ENCODE measurements at places on chromosomes 1 and 21.

DNA sequence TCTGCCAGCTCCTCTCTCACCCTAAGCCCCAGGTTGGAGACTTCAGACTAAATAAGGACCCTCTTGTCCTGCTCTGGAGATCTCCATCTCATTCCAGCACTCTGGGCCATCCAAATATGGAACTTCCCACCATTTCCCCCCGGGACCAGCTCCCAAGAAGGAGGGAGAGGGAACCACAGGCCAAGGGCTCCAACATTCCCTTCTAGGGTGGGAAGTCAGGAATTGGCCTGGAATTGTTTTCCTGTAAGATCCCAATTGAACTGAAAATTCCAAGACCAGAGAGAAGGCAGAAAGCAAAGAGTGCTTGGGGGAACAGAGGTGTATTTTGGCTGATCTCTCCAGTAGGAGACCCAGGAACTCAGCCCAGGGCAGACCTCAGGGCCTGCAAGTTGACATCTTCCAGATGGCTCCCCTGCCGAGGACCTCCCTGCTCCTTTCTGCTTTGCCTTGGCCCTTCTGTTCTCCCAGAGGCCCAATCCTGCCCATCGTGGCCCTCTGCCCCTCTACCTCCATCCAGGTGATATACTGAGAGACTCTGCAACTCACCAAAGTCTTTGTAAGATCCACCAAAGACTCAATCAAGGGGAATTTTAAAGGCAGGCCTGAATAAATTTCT, 14.9 kb downstream of the CSRP1 start:
- no peak for DNase-seq

DNA sequence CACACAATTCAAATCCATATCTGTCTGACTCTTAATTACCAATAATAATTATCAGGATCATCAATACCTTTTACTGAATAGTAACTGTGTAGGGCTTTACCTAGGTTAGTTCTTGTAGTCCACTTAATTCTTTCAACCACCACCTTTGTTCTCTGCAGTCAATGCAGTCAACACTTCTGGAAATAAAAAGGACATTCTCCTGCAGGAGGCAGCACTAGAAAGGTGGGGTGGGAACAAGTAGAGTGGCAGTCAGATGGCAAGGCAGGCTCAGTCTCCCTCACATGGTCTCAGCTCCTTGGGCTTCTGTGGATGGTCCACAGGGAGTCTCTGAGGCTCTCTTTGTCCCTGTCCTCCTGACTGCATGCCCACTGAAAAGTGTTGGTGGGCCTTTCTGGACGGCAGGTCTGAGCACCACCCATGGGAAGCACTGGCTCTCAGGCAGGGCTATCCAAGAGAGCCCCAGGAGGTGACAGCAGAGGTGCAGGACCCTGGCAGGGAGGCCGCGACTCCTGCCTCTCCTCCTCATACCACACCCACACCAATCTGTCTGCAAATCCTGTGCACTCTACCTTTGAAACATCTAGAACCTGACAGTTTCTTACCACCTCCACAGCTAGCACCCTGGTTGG, 237.3 kb downstream of the FOXD2 start:
- no peak for DNase-seq

- DNase-seq: no peak
Measured at GRCh38 chr21:26532208-26532607, 40.9 kb downstream of the CYYR1 start.

DNA sequence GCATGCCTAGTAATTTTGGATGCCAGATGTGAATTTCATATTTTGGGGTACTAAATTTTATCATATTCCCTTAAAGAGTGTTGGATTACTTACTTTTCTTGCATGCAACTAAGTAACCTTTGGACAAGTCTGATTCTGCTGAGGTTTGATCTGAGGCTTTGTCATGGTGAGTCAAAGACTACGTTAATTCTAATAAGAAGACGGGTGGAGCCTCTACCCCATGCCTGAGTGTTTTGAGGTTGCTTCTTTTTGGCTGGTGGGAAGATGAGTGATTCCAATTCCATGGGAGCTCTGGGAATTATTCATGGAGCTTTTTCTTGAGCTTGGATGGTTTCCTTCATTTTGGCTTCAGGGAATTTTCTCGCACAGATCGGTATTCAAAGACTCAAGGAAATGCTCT, 11.6 kb upstream of the PCP4 start:
- no peak for DNase-seq

- DNase-seq: no peak
Measured at GRCh38 chr1:202848191-202848542, 37.4 kb downstream of the PCAT6 start.

- no peak for DNase-seq
Measured at GRCh38 chr1:219563568-219563967, 49.3 kb downstream of the ZC3H11B start.

DNA sequence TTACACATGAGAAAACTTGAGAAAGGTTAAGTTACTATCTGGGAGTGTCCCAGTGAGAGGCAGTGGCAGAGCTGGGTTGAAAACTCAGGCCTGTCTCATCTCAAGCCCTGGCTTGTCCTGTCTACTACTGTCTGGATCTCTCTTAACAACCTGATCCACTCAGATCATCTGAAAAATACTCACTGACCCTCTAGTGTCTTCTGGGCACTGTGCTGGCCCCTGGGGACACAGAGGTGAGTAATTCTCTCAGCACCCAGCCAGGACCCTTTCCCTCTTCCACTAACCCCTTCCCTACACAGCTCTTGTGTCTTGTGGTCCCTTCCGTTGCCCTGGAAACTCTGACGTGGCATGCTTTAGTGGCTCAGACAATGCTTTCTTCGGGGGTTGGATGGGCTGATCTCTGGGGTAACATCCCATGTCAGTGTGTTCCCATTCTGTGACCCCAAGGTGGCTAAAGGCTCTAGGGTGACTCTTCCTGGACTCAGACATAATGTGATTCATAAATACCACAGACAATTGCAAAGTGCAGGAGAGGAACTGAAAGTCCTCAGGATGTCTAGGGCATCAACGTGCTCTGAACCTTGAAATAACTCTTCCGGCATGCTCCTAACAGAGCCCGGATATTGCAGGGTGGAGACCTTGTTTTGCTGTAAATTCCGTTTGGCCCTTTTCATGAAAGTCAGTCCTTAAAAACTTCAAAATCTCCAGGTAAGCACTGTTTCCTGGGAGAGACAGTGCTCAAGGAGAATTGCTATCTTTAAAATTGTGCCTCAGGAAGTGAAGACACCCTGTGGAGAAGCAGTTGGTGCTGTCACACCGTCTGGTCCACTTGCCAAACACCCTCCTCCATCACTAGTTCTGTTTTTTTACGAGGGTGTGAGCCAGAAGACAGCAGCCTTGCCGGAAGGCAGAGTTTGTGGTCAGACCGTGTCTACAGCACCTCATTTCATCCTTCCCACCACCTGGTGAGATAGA, 4.0 kb downstream of the SHISAL2A start:
- no peak for DNase-seq

DNA sequence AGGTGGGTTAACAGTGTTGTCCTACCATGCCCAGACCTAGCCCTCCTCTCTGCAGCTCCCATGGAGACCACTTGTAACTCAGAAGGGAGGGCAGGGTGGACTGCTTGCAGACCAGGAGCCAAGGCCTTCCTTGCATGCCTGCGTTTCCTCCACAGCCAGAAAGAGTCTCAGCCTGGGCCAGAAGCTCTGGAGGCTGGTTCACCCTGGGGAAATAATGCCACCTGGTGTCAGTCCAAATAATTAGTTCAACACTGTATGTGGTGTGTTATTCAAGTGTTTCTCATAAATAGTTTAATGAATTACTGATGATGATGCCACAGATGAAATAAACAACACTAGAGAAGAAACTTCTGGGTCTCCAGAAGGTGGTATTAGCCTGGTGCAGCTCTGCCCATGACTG, 16.9 kb upstream of the VANGL1 start:
- no peak for DNase-seq

GRCh38 chr1:201088901-201089525, 23.2 kb downstream of the CACNA1S start:
- no peak for DNase-seq

DNA sequence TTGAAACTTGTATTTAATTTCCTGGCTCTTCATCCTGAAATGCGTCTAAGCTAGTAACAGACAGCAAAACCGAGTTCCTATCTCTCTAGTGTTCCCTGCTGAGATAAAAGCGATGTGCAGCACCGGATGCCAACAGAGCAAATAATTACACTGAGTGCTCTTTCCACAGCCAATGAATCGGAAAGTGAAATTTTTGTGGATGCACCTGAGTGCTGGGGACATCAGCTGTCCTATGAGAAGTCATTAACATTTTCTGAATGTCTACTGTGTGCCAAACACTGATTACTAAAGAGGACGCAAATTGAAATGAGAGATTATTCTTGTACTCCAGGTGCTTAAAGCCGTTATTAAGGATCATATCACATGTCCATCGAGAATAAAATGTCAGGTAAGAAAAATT, 278.0 kb downstream of the RGS7 start:
- peak; percentile 22 for DNase-seq

DNA sequence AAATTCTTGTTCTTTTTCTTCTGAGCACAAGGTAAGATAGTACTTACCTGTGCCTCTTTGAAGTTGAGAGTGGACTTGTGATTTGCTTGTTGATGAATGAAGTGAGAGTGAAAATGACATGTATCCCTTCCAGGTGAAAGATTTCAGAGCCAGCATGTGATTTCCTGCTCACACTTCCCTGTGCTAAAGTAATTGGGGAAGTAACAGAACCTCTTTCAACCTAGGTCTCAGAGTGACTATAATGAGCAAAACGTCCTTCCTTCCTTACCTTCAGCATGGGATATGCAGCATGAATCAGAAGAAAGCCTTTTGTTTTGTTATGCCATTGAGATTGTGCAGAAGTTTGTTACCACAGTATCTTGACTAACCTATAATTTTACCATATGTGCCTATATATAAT, 24.6 kb downstream of the RAVER2 start:
- DNase-seq: no peak

DNA sequence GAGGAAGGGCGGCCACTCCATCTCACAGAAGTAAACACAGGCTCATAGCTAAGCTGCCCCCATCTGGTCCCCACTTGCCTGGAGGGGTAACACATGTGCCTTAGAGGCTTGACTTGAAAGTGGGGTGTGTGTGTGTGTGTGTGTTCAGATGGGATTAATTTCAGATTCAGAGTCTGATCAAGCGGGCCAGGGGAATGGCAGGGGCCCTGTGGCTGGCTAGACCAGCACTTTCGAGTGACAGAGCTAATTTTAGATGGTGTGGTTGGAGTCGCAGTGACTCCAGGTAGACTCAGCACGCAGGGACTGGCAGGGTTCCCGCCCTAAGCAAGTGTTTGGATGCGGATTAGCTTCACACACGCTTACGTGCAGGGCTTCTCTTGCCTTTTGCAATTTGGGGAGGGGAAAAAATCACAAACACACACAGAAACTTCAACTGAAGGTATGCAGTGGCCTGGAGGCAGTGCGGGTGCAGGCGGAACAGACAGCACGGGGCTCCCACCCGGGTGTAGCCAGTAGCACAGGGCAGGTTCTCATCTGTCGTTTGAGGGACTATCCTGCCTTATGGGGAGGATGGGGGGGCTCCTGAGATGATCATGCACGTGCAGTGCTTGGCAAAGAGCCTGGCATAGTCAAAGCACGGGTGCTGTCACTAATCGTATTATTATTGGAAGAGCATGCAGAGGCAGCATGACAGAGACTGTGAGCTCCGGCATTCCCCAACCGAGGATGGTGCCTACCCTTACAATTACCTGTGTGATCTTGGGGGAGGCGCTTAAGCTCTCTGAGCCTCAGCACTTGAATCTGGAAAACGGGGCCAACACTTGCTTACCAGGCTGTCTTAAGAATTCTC, 1.3 kb downstream of the EDN2 start:
- DNase-seq: no peak

GRCh38 chr1:191905781-191906180, 252.5 kb upstream of the RGS18 start:
- no peak for DNase-seq

- DNase-seq: no peak
Measured at GRCh38 chr1:107358619-107359327, 217.9 kb downstream of the NTNG1 start.

- DNase-seq: no peak
Measured at GRCh38 chr21:32474179-32475059, 61.9 kb downstream of the EVA1C start.

DNA sequence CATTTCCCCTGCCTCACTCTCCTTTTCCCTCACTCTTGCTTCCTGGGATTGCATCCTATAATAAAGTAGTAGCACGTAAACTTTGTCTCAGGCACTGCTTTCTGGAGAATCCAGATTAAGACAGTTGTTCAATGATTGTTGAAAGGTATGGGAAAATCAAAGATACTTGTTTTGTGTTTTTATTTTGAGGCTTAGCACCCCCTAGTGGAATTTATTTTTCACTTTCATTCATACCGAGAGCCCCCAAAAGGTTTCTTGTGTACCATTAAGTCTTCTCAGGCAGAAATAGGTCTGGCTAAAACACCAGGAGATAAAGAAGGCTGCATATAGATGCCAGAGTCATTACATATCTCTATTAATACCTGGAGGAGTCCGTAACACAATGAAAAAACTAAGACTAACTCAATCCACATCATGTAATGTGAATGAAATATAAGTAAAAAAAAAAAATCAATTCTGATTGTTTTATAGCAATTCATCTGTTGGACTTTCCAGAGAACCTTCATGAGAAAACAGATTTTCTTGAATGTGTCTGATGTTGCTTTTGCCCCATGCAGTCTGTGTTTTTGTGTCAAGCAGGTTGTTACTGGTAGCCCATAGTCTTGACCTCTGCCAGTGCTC, 103.5 kb downstream of the RPE65 start:
- peak; percentile 44 for DNase-seq

- DNase-seq: no peak
Measured at GRCh38 chr1:228075801-228076271, 6.7 kb upstream of the ARF1 start.

DNA sequence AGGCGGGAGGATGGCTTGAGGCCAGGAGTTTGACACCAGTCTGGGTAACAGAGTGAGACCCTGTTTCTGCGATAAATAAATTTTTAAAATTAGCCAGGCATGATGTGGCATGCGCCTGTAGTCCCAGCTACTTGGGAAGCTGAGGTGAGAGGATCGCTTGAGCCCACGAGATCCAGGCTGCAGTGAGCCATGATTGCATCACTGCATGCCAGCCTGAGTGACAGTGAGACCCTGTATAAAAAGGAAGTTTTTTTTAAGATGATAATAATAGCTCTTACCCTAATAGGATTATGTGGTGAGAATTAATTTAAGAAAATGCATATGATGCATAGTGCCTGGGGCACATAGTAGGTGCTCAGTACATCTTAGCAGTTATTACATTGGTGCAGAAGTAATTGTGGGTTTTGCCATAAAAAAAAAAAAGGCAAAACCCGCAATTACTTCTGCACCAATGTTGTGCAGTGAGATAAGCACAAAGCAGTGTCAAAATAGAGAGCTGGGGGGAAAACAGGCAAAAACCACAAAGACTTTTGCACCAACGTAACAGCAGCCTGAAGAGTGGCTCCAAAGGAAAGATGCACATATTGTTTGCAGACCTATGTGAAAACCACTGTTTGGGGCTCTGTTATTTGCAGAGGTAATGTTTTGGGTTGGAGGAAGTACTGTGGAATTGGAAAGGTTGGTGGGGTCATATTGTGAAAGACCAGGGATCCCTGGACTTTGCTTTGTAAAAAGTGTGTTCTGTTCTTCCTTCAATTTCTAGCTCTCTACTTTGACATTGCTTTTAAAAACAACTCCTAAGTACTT, 72.4 kb downstream of the PLXNA2 start:
- DNase-seq: no peak

GRCh38 chr1:105485207-105485606, 1571.3 kb upstream of the PRMT6 start:
- no peak for DNase-seq

GRCh38 chr1:20380175-20380574, 89.5 kb downstream of the VWA5B1 start:
- DNase-seq: no peak

GRCh38 chr1:31624731-31625514, 7.4 kb downstream of the HCRTR1 start:
- no peak for DNase-seq

- DNase-seq: no peak
Measured at GRCh38 chr1:230127105-230128054, 60.3 kb downstream of the GALNT2 start.

Data from brain (organoid and tissue), 16 donors.